ENCODE measurements at places on chromosomes 5 and 9.

- DNase-seq: no peak
Measured at GRCh38 chr9:77744841-77745430, 96.8 kb upstream of the GNA14 start.

GRCh38 chr5:168313596-168314204 is 22.3 kb downstream of the WWC1 start:
- DNase-seq: no peak

GRCh38 chr9:130867556-130867955 is 29.1 kb downstream of the QRFP start:
- DNase-seq: no peak

DNA sequence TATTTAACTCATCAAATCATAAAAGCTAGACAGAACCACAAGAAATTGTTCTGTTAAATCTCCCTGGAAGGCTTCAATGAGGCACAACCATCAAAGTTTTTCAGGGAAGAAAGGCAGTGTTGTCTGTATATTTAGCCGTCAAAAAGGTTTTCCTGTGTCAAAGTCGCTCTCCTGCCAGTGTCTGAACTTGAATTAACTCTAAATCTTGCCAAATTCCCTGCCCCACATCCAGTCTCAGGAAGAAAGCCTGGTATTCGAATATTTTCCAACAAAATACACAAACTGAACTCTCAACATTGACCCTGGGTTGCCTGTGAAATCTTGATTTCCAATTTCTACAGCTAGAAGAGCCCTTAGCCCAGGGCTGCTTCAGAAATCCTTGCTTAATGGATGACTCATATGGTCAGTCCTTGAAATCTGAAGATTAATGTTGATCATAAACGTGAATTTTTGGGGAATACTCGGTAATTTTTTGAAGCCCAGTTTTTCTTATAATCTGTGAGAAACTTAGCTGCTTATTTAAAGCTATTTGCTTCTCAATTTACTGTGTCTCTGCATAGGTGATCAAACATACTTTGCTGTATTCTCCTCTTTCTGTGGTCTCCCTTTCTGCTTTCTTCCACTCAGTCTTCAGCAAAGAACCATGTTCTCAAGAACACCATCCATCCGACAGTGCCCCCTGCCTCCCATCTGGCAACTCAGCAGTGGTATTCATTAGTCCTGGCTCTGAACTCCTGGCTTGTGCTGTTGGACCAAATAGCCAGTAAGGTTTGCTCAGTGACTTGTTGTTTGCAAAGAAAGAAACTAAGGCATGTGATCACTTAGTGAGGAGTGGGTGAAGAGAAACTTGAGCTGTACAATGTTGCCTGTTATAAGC is 58.9 kb downstream of the NREP start:
- peak; percentile 78 for DNase-seq

- peak; percentile 55 for DNase-seq
Measured at GRCh38 chr9:99368341-99369326, 146.6 kb downstream of the SEC61B start.

GRCh38 chr5:109690242-109690974 is 681 bp downstream of the MAN2A1 start:
- peak; percentile 57 for DNase-seq

- no peak for DNase-seq
Measured at GRCh38 chr5:161446655-161447054, 99.9 kb downstream of the GABRB2 start.

DNA sequence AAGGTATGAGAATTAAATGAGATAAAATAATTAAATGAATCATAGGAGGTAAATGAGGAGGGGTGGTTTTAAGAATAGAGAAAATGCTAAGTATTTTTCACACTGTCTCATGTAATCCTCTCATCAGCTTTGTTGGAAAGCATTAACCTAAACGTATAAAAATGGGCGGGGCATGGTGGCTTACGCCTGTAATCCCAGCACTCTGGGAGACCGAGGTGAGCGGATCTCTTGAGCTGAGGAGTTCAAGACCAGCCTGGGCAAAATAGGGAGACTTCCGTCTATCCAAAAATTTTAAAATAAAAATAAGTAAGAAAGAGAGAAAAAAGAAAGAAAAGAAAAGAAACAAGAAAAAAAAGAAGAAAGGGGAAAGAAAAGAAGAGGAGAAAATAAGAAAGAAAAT is 1.9 kb upstream of the RFK start:
- no peak for DNase-seq

- no peak for DNase-seq
Measured at GRCh38 chr9:76153902-76154629, 240.2 kb downstream of the RFK start.
